GOT3 (cell line): ENCODE measurements at places on chromosomes 16 and 17.

DNA sequence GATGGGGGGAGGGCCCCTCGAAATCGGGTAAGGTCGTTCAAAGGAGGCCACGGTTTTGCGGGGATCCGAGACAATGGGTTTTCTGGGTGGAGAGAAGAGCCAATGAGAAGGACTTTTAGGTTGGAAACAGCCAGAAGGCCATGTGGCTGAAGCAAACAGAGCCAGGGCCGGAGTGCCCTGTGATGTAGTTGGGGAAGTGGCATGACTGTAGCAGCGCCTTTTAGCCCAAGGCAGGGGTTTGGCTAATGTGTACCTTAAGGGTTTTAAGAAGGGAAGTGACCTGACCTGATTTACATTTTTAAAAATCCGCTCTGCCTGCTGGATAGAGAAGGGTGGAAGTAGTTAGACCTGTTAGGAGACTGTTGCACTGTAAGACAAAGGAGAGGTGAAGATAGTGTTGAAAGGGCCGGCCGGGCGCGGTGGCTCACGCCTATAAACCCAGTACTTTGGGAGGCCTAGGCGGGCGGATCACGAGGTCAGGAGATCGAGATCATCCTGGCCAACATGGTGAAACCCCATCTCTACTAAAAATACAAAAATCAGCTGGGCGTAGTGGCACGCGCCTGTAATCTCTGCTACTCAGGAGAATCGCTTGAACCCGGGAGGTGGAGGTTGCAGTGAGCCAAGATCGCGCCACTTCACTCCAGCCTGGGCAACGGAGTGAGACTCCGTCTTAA, 1.0 kb downstream of the LYRM1 start:
- no peak for DNase-seq

- no peak for DNase-seq
These were observed 130.9 kb downstream of the GSG1L start for GRCh38 chr16:27932542-27933135.

DNA sequence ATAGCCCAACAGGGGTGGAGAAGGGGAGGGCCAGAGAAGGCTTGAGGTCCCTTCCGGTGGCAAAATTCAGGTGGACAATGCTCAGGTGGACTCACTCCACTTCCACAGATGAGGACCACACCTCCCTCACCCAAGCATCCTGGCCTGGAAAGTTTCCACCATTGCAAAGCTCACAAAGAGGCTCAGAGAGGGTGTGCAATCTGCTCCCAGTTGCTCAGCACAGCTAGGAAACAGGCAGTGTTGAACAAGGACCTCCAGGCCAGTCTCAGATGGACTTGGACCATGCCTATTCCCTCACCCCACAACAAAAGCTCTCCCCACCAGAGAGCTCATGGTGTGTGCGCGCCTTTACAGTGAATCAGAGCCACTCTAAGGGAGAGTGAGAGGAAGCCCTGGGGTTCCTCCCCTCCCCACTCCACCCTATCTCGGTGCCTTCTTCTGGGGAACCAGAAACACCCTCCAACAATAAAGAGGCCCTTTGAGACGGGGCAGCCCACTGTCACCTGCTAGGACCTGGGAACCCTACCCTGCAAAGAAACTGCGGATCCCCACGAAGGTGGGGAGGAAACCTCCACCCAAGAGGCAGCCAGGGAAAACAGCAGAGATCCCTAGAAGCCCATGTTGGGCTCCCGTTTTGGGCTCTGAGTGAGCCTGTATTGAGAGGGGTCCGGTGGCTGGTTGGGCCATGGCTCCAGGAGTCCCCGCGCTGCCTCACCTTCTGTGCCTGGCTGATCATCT, 1.6 kb downstream of the FAM83G start:
- no peak for DNase-seq

- no peak for DNase-seq
These were observed 3.5 kb upstream of the CPNE7 start for GRCh38 chr16:89572073-89572484.

DNA sequence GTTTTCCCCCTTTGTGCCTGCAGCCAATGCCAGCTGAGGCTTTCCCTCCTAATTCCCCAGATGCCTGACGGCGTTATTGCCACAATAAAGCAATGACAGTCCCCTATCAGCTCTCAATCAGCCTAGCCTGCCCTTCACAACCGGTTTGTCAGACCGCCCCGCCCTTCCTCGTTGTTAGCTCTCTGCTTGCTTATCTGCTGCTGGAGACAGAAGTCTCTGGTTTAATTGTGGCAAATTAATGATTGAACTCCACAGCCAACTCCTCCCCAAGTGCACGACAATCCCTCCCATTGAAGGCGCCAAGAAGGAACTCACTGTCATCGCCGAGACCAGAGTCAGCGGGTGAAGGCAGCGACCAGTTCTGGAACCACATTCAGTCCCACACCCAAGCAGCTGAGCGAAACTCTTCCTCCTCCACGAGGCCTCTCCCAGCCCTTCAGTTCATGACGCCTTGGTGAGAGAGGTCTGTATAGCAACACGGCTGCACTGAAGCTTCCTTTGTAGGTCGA, 474.4 kb downstream of the SLC39A11 start:
- DNase-seq = no peak

GRCh38 chr17:75067856-75068255, 19.9 kb upstream of the SLC16A5 start:
- no peak for DNase-seq

DNA sequence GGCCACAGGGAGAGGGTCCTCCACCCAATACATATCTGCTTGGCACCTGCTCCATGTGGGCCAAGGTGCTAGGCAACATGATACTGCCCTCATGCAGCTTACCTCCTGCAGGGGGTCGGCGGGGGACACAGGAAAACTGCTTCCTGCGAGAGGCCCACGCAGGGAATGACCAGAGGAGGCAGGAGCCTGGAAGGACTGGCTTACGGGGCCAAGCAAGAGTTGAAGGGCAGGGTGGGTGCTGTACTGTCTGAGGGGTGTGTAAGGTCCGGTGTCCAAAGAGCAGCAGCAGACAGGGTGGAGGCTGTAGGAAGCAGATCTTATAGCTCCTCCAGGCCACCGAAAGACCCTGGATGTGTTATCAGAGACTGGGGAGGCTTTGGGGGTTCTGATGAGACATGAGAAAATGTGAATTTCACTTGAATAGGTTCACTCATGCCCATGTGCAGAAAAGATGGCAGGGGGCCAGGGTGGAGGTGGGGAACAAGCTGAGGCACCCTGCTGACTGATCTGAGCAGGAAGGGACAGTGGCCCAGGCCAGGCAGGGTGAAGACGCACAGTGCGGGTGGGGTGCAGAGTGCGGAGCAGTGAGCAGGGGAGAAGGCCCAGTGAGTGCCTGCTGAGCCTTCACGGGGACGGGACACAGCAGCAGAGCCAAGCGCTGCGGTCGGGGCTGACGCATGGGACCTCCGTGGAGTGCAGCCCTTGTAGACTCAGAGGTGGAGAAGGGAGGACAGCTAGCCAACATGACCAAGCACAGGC, 8.3 kb downstream of the FLCN start:
- DNase-seq = no peak

DNA sequence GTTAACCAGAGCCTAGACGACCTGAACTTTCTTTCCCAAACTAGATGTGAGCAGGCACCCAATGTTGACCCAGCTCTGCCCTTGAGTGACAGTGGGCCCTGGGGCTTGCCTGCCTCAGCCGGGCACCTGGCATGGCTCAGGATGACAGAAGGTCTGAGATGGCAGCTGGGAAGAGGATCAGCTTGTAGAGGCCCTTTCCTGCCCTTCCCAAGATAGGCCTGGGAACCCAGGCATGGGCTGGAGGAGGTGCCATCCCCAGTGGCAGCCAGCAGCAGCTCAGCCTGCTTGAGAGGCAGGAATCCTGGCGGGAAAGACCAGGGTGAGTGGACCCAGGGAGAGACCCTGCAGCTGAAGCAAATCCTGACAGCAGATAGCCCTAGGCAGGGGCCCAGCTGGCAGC, 59.1 kb downstream of the PIPOX start:
- DNase-seq = no peak

DNA sequence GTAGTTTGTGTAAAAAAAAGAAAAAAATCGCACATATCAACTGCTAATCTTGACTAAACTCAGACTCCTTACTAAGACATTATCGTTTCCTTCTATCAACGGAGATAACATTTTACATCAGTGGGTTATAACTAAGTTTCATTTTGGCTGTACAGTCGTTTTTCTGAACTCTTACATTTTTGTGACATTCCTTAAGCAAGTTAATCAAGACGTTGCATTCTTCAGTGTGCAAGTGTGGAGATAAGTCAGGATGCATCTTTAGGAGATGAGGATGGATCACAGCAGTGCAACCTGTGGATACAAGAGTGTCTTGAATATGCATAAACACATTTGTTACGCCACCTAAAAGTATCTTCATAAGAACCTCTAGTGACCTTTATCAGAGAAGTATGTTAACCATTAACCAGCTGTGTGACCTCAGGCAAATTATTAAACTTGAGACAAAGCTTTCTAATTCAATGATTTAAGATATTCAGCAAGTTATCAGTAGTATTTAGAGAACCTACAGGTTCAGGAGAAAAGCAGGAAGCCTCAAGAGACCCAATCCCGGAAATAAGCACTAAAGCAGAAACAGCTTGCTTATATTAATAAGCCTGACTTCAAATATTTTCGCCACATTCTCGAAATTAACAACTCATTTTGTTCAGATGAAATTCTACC, 9.4 kb downstream of the CMC2 start:
- no peak for DNase-seq

DNA sequence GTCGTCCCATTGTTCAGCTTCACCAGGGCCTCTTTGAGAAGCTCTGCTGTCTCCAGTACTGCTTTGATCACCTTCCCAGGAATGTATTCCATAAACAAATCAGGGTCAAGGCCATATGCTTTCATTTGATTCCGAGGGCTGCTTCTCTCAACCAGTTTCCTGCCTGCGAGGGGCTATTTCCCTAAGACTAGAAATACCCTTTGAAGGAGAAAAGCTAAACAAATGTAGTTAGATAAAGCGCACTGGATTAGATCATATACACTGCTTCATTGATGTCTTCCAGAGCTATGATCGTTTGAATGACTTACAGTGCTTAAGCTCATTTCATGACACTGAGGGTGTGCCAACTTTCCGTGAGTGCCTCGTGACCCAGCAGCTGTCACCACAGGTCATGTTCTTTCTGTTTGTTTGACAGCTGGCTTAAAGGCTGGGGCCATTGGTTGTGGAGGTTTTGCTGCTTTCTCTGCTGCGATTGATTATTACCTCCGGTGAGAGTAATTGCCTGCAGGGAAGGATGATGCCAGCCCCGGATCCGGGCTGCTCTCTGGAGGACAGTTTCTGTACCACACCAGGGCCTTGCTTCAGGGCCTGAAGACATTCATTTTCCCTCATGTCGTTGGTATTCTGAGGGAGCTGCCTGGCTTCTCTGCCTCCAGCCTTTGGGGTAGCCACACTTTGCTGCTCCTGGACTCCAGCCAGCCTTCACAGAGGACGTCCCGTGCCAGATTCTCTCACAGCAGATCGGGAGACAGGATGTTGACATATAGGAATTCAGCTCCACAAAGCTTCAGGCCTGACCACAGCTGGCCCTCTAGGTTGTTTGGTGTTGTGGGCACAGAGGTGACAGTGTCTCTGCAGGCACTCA, 3.9 kb downstream of the TIMM22 start:
- no peak for DNase-seq

- DNase-seq = no peak
These were observed 727 bp upstream of the MBTPS1 start for GRCh38 chr16:84117494-84117843.
